ENCODE measurements at places on chromosomes 7 and 10.

DNA sequence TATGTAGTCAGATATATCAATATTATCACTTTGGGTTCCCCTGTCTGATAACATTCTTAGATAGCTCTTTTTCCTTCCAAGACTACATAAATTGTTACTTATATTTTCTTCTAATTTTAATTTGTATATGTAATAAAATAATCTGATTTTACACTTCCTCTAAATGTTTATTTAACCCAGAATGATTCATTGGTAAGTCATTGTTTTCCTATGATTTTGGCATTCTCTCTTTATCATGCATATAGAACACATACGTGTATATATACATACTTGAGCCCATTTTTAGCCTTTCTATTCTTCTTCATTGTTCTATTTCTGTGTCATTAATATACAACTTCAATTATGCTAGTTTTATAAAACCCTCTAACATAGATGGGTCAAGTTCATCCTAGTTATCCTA lies 16.6 kb downstream of the SFTPD start:
- DNase-seq: no peak

- no peak for DNase-seq
These were observed 23.5 kb upstream of the KCNMA1 start for GRCh38 chr10:77661100-77661499.

GRCh38 chr7:155066417-155066950 lies 3.6 kb upstream of the HTR5A start:
- DNase-seq: no peak

- no peak for DNase-seq
These were observed 72.8 kb upstream of the CACUL1 start for GRCh38 chr10:118827466-118828155.

DNA sequence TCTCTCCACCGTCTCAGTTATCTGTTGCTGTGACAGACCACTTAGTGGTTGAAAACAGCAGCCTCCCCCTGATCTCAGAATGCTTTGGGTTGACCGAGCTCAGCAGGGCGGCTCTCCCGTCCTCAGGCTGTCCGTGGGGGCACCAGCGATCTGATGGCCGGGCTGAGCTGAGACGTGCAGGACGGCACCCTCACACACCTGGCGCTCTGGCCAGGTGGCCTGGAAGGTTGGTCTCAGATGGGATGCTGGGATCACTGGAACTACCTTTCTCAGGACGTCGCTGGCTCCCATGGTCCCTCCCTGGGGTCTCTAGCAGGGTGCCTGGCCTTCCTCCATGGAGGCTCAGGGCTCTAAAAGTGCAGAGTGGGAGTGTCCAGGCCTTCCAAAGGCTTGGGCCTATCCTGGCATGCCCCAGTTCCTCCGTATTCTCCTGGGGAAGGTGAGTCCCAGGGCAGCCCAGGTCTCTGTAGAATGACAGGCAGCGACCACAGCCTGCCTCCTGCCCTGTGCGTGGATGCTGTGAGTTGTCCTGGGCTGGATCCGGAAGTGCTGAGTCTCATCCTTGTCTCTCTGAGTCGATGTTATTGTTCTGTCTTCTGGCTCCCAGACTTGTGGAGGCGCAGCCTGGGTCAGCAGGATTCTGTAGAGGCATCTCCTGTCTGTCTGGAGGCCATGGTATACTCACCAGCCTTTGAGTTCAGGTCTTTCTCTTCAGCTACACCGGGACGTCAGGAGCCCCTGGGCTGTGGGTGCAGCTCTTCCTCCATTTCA lies 12.2 kb upstream of the PWWP2B start:
- no peak for DNase-seq

DNA sequence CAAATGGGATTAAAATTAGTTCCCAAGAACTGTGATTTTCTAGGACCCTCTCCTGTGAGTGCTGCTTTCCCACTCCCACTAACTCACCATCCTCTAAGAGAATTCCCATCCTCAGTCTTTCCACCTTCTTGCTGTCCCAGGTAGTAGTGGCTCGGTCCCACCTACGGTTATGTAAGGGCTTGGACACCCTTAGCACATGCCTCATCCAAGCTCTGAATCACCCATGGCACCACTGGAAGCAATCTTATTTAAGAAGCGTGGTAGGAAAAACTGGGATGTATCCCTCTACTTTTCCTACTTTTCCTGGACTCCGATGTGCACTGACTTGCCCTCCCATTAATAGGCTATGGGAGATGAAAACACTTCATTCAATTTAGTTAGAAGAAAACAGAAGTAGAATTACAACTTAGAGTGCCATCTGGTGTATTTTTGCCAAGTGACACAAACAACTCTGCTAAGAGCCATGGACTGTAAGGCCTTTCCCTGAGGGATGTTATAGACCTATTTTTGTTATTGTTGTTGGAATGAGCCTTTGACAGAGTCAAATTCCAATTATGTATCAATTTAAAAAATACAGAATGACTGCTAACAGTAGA lies 13.7 kb upstream of the ANKRD22 start:
- DNase-seq: no peak

DNA sequence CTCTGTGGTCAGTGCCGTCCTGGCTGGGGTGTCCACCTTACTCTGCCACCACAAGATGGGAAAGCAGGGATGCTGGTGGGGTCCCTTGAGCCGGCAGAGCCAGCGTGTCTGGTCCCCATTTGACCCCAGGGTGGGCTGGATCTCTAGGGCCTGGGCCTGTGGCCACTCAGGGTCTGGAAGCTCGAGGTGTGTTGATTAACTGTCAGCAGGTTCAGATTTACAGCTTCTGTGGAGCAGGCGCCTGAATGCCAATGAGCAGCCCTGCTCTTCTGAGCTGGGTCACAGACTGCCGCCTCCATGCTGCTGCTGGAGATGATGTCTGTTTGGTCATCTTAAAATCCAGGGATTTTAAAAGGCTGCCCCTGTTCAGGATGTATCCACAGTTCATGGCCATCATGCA lies 11.3 kb upstream of the DPYSL4 start:
- DNase-seq: peak; percentile 41

GRCh38 chr7:93013446-93014061 lies 104.2 kb downstream of the SAMD9 start:
- no peak for DNase-seq

DNA sequence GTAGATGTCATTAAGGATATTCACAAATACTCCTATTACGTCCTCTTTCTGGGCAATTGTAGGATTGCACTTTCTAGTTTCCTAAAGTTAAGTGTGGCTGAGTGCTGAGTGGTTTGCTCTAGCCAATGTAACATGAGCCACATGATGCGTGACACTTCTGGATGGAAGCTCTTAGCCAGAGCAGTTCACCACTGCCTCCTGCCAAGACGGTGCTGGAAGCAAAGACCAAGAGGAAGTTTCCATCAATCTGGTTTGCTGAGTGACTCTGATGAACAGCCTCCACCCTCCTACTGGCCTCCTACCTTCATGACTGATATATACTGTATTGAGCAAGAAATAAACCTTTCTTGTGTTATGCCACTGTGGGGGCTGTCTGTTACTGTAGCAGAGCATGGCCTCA lies 318.1 kb downstream of the KCNMA1 start:
- DNase-seq: no peak

DNA sequence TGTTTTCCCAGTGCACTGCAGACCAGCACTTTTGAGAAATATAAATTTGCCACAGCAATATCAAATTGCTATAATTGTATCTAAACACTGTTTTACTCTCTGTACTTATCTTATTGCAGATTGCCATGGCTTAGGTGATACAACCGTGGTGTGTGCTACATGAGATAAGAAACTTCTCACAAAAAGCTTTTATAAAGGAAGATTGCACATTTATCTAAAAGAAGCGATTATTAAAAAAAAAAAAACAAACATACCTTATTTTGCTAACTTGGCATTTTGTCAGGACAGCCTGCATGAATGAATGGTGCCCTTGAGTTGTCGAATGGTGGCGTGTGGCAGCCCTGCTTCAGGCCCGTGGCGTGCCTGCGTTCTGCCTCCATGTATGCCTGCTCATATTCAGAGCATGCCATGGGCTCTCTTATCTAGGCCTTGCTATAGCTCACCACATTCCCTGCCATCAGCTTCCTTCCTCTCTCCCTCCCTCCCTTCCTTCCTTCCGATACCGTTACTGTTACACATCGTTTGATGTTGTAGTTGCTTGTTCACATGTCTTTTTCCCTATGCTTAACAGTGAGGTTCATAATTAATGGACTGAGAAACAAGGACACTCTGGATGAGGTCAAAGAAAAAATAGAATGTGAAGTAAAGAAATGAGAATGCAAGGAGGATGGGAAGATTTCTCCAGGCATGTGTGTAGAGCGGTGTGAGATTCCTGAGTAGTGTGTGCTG lies 34.9 kb downstream of the PRKAR2B start:
- DNase-seq: no peak

- no peak for DNase-seq
These were observed 176.3 kb downstream of the DGKI start for GRCh38 chr7:137670222-137671064.

- DNase-seq: no peak
These were observed 75.8 kb upstream of the ETV1 start for GRCh38 chr7:14065286-14065685.

DNA sequence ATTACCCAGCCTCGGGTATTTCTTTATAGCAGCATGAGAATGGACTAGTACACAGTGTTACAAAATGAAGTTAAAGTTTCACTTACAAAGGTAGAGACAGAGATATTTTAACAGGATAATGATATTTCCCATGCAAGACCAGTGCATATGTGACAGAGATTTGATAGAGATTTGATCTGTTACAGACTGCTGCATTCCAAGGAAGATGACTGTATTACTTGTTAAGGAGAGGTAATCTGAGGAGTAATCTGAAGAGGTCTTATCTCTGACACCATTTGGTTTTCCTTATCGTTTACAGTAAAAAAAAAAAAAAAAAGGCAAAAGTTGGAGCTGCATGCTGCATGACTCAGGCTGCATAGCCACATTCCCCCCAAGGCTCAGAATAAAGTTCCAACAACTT lies 289.6 kb downstream of the POM121L12 start:
- DNase-seq: no peak

DNA sequence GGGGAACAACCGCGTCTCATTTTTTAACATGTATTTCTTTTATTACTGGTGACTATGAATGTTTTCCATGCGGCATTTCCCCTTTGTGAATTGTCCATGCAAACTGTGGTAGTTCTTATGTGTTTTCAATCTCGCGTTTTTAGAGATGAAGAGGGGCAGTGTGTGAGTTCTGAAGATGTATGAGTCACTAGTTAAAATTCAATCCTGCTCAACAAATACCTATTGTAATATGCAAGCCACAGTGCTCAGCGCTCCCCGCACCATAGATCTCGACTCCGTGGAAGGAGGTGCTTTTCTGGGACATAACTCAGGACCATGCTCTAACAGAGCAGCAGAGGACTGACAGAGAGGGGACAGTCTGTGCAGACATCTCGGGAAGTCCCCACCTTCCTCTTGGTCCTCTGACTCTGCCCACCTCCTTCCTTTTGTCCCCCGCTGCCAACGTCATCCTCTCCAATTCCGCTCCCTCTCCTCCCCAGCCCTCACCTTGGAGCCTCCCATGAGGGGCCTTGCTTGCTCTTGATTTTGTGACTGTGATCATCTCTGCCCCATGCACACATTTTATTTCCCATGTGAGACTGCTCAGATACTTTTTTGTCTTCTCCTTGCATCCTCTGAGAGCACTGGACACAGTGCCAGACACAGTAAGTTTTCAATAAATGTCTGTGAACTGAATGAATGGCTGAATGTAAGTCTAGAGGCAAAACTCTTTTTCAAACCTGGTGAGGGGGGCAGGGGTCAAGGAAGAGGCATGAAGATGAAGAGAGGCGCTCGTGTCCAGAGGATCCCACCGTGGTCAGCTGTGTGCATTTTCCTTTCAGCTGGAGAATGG lies 42.7 kb upstream of the PLEKHA1 start:
- DNase-seq: no peak

- DNase-seq: no peak
These were observed 12.2 kb downstream of the LANCL2 start for GRCh38 chr7:55377162-55377817.

DNA sequence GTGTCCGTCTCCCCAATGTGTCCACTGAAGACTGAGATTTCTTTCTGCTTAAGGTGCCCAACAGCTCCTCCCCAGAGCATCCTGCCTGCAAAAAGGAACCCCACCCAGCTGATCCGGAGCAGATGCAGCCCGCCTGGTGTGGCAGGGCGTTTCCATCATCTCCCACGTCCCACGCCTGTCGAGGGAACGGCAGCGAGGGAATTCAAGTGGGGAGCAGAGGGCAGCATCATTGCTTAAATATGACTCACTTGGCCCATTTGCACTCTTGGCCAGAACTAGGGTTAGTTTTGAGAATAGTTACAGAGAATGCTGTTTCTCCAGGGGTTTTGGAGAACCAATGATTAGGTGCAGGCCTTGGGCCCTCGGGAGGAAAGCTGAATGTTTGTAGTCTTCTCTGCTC lies 20.8 kb downstream of the VWA2 start:
- no peak for DNase-seq

- DNase-seq: no peak
These were observed 692.3 kb upstream of the GALNT17 start for GRCh38 chr7:70439651-70440050.

GRCh38 chr7:20787660-20788419 lies 1.2 kb upstream of the SP8 start:
- no peak for DNase-seq

- DNase-seq: no peak
These were observed 126.7 kb downstream of the WDR11 start for GRCh38 chr10:120977897-120978296.

GRCh38 chr10:89202033-89202425 lies 5.1 kb downstream of the CH25H start:
- DNase-seq: no peak

DNA sequence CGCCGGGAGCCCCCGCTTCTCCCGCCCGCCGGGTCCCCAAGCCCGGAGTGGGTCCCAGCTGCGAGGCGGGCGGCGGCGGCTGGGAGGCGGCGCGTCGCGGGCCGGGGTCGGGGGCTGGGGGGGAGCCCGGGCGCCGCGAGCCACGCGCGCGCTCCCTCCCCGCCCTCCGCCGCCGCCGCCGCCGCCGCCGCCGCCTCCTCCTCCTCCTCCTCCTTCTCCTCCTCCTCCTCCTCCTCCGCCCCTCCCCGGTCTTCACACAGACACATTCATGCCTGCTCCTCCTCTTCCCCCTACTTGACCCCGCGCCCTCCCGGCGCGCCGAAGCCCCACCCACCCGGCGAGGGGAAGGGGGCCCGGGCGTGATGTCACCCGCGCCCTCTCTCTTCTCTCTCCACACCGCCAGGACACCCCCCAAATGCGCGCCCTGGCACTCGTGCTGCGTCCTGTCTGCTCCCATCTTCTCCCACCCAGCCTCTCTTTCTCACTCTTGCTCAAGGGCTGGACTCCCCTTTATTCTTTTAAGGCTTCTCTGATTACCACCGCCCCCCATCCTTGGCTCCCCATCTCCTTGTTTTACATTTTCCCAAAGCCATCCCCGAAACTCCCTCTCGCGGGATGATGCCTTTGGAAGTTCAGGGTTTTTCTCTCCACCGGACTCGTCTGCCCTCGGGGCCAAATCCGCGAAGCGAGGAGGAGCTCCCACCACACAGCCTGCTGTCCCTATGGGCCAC lies 967 bp upstream of the GLI3 start:
- peak; percentile 90 for DNase-seq

- no peak for DNase-seq
These were observed 9.3 kb downstream of the TCAF1 start for GRCh38 chr7:143892527-143893300.

Measured in eye (tissue), 1 donor.